ENCODE measurements at places on chromosomes 6 and 20. TPM values are rescaled to one million over a fixed set of nuclear protein-coding genes. Genes with fewer than 3 reads are reported as not detected.

AGPAT1 gene
- total RNA-seq, result 19.8 TPM

DNA sequence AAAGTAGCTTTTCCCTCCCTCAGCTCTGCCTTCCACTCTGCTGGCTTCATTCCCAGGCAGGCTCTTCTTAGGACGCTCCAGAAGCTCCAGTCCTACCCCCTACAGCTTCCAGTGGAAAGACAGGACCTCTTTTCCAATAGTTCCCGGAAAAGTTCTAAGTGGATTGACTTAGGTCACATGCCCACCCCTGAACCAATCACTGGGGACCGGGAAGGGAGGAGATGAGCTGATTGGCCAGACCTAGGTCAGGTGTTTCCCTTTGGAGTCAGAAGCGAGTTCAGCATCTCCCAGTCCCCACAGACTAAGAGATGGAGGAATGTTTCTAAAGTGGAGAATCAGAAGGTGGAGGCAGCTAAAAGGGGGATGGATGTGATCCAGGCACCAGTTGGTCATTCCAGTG lies 62.9 kb upstream of the KCNG1 start:
- DNase-seq, result no peak
- H3K4me1 ChIP-seq, result no peaks in the 10 kb centered on the region
- no peaks in the 10 kb centered on the region for H3K27me3 ChIP-seq
- H3K4me3 ChIP-seq, result no peak overlapping the region

DNA sequence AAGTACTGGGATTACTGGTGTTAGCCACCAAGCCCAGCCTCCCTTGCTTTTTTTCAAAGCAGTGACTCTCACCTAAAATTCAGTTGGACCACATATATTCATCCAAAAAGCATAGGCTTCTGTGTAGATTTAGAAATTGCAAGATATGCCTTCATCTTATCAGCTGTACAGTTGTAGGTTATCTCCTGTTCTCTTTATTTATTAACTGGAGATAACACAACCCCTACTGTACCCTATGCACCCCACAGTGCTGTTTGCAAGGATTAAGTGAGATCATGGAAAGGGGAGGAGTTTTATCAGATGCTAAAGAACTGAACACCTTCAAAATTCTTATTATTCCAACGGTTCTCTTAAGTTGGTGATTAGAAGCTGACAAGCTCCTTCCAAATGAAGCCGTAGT lies 164.4 kb upstream of the JARID2 start:
- no peak overlapping the region for H3K4me3 ChIP-seq
- no peak overlapping the region for H3K27ac ChIP-seq
- DNase-seq, result no peak

DNA sequence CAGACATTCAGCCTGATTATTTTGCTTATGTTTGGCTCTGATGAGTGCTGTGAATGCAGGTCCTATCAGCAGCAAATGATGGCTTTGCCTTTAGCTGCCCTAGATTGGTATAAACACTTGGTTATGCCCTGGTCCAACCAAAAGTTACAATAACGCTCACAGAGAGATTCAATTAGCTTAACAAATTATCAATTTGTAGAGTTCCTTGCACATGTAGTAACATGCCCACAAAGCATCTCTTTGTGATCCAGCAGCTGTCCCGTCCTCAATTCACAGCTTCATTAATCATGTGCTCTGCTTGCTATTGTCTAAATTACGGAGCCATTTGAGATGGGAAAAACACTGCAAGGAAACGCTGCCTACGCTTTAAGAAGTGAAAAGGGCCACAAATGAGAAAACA lies 457.9 kb downstream of the HDGFL1 start:
- DNase-seq, result no peak
- H3K27me3 ChIP-seq, result no peaks in the 10 kb centered on the region
- H3K27ac ChIP-seq, result no peak overlapping the region
- H3K4me1 ChIP-seq, result no peaks in the 10 kb centered on the region
- no peaks in the 10 kb centered on the region for H3K36me3 ChIP-seq

GRCh38 chr6:6333501-6333900 lies 13.0 kb upstream of the F13A1 start:
- H3K4me1 ChIP-seq, result no peaks in the 10 kb centered on the region
- no peak overlapping the region for H3K27ac ChIP-seq
- H3K36me3 ChIP-seq, result no peaks in the 10 kb centered on the region
- DNase-seq, result no peak

Measured in esophagus squamous epithelium (tissue), 5 donors.